ENCODE measurements at places on chromosomes 7 and 10. TPM values are rescaled to one million over a fixed set of nuclear protein-coding genes. Genes with fewer than 3 reads are reported as not detected.

DNA sequence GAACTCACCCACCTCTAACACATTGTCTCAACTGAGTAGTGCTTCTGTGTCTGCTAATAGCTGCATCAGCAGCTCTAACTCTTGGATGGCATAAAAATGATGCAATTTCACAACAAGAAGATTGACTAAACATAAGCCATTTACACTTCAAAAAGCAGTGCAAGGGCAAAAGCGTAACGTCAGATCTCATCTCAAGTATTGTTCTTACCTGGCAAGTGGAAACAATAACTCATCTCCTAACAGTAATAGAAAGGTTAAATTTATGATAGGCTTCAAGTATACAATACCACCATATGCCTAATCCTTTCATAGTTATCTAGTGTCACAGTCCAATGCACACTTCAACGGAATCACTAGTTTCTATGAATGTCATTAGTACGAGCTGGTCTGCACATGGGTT lies 14.8 kb downstream of the TPK1 start:
- H3K4me3 ChIP-seq, result no peak overlapping the region
- DNase-seq, result no peak
- H3K4me1 ChIP-seq, result no peaks in the 10 kb centered on the region
- H3K27ac ChIP-seq, result no peak overlapping the region

- DNase-seq, result no peak
- H3K27me3 ChIP-seq, result no peaks in the 10 kb centered on the region
- no peak within 1 kb of the TSS for H3K27ac ChIP-seq
These were observed at the start of gene H2BK1 for GRCh38 chr7:151210087-151210854. TSS of gene H2BK1 (minus strand) at chr7:151210488. CDS start at chr7:151210318, 170 bp downstream.

GRCh38 chr10:97582169-97582568 lies 2.0 kb upstream of the HOGA1 start:
- no peak overlapping the region for H3K27ac ChIP-seq
- H3K4me1 ChIP-seq, result no peaks in the 10 kb centered on the region

The NME8 gene
- not detected for total RNA-seq
